ENCODE measurements at places on chromosomes 4 and X.

- no peak for DNase-seq
Measured at GRCh38 chrX:79630033-79631009, 263.2 kb upstream of the ITM2A start.

- DNase-seq: no peak
Measured at GRCh38 chr4:123421227-123421936, 24.8 kb downstream of the SPRY1 start.

DNA sequence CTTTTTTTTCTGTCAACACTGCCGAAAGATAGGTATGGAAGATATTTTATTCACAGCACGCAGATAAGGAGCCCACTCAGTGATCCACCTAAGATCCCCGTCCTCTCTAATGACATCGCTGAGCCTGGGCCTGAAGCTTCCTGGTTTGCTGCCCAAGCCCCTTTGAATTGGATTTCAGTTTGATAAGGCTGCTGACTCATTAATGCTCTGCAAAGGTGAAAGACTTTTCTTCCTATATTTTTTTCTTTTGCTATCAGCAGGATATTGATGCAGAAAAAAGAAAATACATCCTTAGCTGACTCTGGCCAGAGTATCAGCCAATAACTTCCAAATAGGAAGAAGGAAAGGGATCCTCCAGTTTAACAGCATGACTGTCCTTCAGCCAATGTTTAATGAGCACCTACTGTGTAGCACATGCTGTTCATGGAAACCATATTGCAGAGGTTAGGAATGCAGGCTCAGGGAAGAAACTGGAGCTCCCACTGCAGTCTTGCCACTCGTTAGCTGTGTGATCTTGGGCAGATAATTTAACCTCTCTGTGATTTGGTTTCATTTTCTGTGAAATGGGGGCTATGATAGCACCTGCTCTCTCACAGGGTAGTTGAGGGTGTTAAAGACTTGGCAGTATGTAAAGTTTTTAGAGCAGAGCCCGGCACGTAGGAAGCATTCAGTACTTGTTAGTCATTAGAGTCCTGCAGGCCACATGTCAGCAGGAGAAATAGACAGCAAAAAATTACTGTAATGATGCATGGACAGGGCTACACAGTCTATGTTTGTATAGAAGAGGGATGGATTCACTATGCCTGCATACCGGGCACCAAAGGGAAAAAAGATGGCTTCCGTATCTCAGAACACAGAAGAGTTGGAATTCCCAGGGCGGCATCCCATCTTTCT, 39.3 kb downstream of the EVC start:
- DNase-seq: no peak

- DNase-seq: no peak
Measured at GRCh38 chr4:168610911-168611530, 114.2 kb downstream of the PALLD start.

DNA sequence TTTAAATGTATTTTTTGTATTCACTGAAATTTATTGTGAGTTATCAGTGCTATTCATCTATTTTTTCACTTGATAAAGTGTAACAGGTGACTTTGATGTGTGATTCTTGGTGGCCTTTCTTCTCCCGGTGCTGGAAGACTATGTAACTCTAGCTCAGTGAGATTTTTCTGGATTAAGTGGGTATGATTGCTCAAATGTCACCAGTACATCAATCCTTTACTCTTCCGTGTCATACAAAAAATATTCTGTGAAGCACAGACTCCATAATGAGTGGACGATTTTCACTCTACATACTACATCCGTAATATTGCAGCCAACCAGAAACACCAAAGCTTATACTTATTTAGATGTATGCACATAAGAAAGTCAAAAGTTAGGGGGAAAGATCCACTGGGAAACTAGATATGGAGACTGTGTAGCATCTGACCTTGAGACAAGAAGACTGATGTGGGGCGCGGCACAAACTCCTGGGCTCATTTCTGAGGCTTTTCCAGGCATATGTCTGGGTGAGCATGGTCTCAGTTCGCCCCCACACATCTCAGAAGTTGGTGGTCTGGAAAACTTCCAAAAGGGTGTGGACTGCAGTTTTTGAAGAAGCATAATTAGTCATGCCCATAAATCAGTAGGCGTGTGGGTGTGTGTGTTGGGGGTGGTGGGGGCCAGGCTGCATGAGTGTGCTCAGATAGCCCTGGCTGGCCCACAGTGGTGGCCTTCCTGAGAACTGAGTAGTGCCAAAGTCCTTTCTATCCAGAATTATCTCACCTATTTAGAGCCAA, 53.9 kb upstream of the TENM3 start:
- no peak for DNase-seq

- DNase-seq: no peak
Measured at GRCh38 chrX:35622601-35623000, 175.5 kb upstream of the MAGEB16 start.

DNA sequence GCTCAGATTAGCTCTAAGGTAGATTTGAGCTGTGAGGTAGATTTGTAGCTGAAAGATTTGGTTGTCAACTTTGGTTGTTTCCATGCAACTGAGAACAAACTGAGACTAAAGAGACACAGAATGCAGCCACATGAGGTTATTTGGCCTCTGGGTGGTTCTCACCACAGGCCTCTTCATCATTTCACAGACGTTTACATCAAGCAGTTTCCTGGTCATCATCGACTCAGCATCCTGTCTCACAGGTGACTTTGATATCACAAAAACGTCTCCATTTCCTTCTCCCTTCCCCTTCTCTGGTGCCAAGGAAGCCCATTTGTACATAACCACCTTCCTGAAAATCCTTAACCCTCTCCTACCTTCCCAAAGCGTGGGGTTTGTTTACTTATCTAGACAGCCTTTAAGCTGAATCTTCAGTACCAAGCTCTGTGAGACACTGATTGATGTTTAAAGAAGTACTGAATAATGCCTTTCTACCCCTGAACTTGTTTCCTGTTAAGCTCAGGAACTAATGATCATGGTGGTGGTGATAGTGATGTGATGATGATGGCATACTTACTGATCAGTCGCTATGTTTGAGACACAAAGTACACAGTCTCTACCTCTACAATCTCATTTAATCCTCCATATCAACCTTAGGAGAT, 81.9 kb downstream of the FAM114A1 start:
- DNase-seq: no peak

GRCh38 chrX:132433551-132433950, 55.3 kb downstream of the MBNL3 start:
- no peak for DNase-seq

GRCh38 chrX:129449148-129449547, 74.1 kb downstream of the SMARCA1 start:
- DNase-seq: no peak

GRCh38 chr4:17142232-17142711, 243.8 kb upstream of the LDB2 start:
- no peak for DNase-seq

- no peak for DNase-seq
Measured at GRCh38 chrX:106734827-106735226, 8.3 kb downstream of the RNF128 start.

DNA sequence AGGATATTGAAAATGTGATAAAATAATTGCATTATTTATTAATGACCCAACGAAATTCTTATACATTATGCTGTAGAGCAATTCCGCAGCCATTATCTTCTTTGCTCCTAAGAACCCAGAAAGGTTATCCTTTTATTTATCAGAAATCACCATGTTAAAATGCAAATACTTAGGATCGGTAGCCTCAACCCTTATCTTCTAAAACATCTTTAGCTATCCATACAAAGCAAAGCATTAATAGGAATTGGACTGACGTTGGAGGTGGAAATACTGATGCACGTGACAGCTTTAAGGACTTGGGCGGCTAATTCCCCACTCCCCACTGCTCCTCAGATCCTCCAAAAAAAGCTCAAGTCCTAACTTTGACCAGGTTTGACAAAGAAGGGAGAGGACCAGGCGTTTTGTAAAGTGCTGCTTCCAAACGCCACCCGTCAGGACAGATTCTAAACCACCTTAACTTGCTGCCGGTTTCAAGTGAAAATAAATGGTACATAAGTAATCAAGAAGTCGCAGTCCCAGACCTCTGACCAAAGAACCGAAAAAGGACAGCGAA, 539 bp upstream of the SPCS3 start:
- DNase-seq: no peak

GRCh38 chrX:74680391-74680790, 66.0 kb upstream of the RLIM start:
- no peak for DNase-seq

DNA sequence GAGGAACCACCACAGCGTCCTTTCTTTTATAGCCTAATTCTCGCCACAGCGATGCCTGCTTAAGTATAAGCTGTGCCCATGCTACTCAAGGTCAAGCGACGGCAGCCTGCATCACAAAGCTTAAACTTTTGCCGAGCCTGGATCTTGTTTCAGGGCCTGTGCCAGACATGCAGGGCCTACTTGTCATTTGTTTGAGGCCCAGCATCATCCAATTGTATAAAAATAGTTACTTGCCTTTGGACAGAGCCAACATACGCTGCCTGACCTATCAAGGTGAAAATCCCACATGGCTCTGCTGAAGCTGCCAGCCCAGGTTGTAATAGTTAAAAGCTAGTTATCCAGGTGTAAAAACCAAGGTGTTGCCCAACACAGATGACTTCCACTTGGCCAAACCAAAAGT, 107.1 kb downstream of the TMEM131L start:
- no peak for DNase-seq

DNA sequence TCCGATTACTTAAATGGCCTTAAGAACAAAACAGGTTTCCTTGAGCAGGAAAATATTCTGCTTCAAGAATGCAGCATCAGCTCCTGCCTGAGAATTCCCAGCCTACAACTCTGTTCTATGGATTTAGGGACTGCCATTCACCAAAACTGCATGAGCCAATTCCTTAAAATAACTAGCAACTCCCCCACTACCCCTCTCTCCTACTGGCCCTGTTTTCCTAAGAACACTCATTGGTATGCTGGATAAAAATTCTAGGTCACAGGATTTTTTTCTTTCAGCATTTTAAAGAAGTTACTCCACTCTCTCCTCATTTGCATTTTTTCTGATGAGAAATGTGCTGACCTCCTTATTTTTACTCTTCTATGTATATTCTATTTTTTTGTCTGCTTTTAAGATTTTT, 347.1 kb downstream of the IDS start:
- DNase-seq: no peak

DNA sequence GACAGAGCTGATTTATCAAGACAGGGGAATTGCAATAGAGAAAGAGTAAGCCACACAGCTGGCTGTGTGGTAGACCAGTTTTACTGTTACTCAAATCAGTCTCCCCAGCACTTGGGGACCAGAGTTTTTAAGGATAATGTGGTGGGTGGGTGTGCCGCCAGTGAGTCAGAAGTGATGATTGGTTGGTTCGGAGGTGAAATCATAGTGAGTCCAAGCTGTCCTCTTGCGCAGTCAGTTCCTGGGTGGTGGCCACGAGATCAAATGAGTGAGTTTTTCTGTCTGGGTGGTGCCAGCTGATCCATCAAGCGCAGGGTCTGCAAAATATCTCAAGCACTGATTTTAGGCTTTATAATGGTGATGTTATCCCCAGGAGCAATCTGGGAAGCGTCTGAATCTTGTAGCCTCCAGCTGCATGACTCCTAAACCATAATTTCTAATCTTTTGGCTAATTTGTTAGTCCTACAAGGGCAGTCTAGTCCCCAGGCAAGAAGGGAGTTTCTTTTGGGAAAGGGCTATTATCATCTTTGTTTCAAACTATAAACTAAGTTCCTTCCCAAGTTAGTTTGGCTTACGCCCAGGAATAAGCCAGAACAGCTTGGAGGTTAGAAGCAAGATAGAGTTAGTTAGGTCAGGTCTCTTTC, 44.0 kb upstream of the PPP1R2C start:
- no peak for DNase-seq

DNA sequence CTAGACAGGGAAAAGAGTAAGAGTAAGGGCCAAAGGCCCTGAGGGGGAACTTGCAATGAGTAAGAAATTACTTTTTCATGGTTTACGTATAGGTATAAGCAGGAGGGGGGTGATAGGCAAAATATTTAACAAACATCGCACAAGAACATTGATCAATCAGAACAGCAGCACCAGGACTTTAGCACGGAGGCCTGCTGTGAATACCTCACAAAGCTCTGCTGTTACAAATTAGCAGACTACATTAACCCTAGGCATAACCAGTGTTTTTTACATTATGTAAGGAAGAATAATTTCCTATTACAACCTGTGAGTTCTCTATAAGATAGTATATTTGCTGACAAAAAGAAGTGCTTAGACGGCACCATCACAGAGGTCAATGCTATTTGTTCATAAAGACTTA, 44.9 kb downstream of the PPARGC1A start:
- DNase-seq: no peak

DNA sequence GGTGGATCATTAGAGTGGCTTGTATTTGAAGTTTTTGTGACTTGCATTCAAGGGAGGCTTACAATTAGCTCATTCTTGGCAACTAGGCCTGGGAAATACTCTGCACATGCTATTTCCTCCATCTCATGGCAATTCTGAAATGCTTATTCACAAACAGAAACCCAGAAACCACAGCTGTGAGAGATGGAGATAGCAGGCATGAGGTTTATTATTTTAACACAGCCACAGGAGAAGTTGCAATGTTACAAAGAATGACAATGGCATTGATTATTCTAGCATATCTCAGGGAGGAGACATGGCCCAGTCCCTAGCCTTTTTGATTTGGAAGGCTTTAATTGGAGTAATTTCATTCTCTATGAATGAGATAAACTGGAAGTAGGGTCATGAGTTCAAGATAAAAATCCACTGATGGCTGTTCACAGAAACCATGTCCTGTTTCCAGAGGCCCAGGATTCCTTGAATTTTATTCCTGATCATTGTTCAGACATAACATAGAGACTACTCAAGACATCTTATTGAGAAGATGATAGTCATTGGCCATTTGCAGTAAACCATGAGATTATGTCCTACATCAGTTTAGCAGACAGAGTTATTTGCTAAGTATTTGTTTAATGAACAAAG, 123.9 kb downstream of the MID1 start:
- DNase-seq: no peak

GRCh38 chrX:152904151-152905080, 6.5 kb downstream of the ZNF185 start:
- peak; percentile 4 for DNase-seq

DNA sequence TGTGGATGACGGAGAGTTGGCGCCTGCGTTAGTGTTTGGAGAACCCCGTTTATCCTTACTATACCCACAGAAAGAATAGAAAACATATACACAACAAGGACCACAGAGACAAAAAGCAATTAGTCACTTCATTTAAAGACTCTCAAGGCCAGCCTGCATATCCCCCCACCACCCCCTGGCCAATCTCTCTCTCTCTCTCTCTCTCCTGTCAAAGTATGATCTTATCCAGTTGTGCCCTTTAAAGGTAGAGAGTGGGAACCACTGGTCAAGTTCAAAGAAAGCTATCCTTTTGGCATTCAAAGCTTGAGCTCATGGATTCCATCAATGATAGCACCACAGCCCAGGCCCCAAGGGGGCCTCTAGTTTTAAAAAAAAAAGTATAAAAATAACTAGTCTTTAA, 180.3 kb upstream of the MBNL3 start:
- no peak for DNase-seq

GRCh38 chr4:74320559-74321118, 12.4 kb downstream of the EPGN start:
- DNase-seq: peak; percentile 9

DNA sequence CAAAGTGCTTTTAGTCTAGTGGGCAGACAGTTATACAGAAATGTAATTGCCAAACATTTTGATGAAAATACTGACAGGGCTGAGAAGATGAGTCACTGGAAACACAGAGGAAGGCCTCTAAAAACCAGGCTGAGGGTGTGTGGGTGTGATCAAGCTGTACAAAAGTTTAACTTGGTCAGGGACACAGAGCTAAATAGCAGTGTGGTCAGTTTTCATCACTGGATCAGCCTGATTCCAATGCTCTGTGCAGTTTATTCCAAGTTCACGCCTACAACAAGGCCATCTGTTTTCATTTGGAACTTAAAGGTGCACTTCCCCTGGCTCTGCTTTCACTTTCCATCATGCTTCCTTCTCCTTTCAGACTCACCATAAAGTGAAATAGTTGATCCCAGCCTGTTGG, 10.6 kb downstream of the CENPVL3 start:
- no peak for DNase-seq
